ENCODE measurements at places on chromosomes 12 and 14. TPM values are rescaled to one million over a fixed set of nuclear protein-coding genes. Genes with fewer than 3 reads are reported as not detected.

DNA sequence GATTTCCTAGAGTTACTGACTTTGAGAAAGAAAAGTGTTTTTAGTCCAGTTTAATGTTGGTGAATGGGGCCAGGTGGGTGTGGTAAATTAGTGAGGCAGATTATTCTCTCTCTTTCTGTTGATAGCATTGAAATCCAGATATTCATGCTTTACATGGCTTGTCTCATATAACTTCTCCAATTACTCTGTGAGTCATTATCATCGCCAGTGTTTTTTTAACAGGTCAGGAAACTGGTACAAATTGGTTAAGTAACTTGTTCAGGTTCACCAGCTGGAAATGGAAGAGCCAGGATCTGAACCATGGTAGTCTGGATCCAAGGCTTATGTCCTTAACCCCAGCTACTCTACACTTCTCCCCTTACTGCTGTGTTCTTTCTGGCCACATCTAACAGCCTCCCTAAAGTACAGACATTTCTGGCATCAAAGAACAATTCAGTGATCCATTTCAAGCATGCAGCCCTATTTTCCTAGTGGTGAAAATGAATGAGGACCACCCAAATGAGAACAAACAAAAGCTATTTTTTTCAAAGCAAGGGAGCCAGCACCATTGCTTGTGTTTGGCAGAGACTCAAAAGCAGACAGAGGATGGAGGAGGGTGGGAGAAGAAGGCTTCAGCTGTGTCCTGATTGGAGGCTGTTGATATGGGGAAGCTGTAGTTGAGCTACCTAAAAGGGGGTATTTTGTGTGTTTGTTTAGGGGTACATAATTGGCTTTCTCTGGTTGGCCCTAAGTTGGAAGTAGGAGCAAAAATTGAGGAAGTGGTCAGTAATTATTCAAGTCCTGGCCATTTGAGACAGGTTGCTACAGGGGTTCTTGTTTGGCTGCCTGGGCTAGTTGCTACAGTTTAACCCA lies 1.7 kb downstream of the IRAK3 start:
- DNase-seq = no peak
- H3K36me3 ChIP-seq = peaks cover 8% of the 10 kb centered on the region
- H3K4me1 ChIP-seq = peaks cover 22% of the 10 kb centered on the region
- peak overlapping the region; percentile 91 for H3K27ac ChIP-seq
- no peaks in the 10 kb centered on the region for H3K27me3 ChIP-seq

GRCh38 chr14:67010602-67011001 lies 178.6 kb upstream of the GARIN2 start:
- no peak overlapping the region for H3K27ac ChIP-seq
- no peaks in the 10 kb centered on the region for H3K27me3 ChIP-seq

GRCh38 chr14:97456958-97457357 lies 659.8 kb downstream of the VRK1 start:
- no peaks in the 10 kb centered on the region for H3K4me1 ChIP-seq
- DNase-seq = no peak
- peaks cover 5% of the 10 kb centered on the region for H3K27me3 ChIP-seq
- H3K36me3 ChIP-seq = no peaks in the 10 kb centered on the region
- no peak overlapping the region for H3K4me3 ChIP-seq
- H3K27ac ChIP-seq = no peak overlapping the region

GRCh38 chr12:74105434-74105833 lies 432.2 kb upstream of the ATXN7L3B start:
- H3K4me3 ChIP-seq = no peak overlapping the region
- no peaks in the 10 kb centered on the region for H3K27me3 ChIP-seq
- H3K27ac ChIP-seq = no peak overlapping the region
- no peaks in the 10 kb centered on the region for H3K4me1 ChIP-seq

- DNase-seq = no peak
- H3K27ac ChIP-seq = no peak overlapping the region
- H3K4me3 ChIP-seq = no peak overlapping the region
Observed at GRCh38 chr14:100670753-100671049, 56.0 kb upstream of the DLK1 start.

DNA sequence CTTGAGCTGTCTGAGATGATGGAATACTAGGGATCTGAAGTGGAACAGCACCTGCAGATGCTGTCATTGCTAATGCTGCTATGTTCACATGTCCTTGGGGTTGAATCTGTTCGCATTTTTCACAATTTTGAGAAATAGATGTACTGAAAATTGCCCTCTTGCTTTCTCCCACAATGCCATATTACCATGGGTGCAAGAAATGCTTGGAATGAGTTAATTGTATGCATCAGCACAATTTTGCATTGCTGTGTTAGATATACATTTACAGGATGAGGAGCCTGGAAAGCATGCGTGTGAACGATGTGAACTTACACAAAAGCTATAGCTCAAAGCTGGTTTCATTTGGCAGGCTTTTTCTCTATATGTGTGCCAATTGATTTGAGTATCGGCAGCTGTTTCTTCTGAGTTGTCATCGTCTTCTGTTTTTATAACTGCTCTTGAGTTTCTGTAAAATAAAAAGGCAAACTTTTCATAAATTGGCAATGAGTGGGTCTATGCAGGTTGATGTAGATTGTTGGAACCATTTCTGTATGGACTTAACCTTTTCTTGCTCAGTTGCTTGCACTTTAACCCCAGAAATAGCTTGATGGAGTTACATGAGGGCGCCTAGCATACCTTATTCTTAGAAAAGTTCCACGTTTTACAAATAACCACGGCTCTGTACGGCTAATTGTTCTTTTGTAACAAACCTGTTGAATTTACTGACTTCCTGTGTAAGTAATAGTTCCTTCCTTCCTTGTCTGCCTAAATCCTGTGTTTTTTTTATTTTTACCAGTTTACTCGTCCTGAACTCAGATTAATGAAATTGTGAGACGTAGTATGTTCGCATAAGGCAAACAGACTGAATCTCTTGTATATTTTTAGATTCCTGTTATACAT lies 105.9 kb downstream of the FGD4 start:
- no peaks in the 10 kb centered on the region for H3K36me3 ChIP-seq
- H3K4me1 ChIP-seq = peaks cover 20% of the 10 kb centered on the region
- H3K27me3 ChIP-seq = no peaks in the 10 kb centered on the region
- peak overlapping the region; percentile 31 for H3K27ac ChIP-seq
- H3K4me3 ChIP-seq = peak overlapping the region; percentile 32

DNA sequence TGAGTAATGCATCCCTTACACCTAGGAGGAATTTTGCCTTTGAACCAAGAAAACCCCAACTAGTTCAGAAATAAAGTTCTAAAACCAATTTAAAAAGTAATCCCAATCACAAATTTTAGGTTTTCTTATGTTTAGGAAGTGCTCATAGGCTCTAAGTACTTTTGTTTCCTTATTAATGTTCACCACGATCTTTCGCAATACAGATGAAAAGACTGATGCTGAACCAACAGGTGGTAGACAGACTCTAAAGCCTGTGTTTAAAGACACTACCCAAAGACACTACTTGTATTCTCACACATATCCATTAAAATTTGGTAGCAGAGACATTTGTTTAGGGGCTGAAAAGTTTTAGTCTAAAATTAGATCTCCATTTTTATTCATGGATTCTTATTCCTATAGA lies 10.6 kb upstream of the PHLDA1 start:
- no peak for DNase-seq
- no peak overlapping the region for H3K27ac ChIP-seq
- no peaks in the 10 kb centered on the region for H3K27me3 ChIP-seq
- no peak overlapping the region for H3K4me3 ChIP-seq
- H3K36me3 ChIP-seq = no peaks in the 10 kb centered on the region

- no peak for DNase-seq
- H3K36me3 ChIP-seq = no peaks in the 10 kb centered on the region
- no peak overlapping the region for H3K27ac ChIP-seq
- no peak overlapping the region for H3K4me3 ChIP-seq
- no peaks in the 10 kb centered on the region for H3K27me3 ChIP-seq
Observed at GRCh38 chr12:32293808-32294419, 105.4 kb upstream of the FGD4 start.

DNA sequence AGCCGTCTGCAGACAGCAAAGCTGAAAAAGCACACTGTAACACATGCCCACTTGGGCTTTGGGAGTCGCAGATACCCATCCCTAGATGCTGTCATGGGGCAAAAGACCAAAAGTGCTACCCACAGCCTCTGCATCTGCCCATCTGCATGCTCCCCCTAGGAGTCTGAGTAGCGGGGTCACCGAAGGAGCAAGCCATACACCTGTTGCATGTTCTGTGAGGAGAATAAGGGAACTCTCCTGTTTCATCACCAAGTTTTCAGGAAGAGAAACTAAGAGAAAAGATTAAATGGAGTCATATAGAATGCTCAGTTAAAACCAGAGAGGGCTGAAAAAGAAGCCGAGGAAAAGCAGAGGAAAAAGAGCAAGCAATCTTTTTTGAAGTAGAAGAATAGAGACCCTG lies 13.7 kb upstream of the ST8SIA1 start:
- H3K27ac ChIP-seq = no peak overlapping the region
- no peak overlapping the region for H3K4me3 ChIP-seq
- no peaks in the 10 kb centered on the region for H3K36me3 ChIP-seq
- H3K27me3 ChIP-seq = no peaks in the 10 kb centered on the region

GRCh38 chr12:69059465-69060457 lies 126.8 kb upstream of the CPM start:
- H3K27me3 ChIP-seq = no peaks in the 10 kb centered on the region
- no peak overlapping the region for H3K27ac ChIP-seq
- no peak overlapping the region for H3K4me3 ChIP-seq
- DNase-seq = no peak

C14orf39 gene
- total RNA-seq = 0.55 TPM

TRIM9 gene
- total RNA-seq = 0.45 TPM

EIF2S3B gene
- total RNA-seq = not detected

PRB2 gene
- not detected for total RNA-seq

ERP27 gene
- total RNA-seq = 1.1 TPM

MIP gene
- not detected for total RNA-seq

GSC gene
- not detected for total RNA-seq

AKAP3 gene
- total RNA-seq = 0.29 TPM

PDZRN4 gene
- total RNA-seq = 19.8 TPM
